ENCODE measurements at places on chromosomes 11 and 22.

DNA sequence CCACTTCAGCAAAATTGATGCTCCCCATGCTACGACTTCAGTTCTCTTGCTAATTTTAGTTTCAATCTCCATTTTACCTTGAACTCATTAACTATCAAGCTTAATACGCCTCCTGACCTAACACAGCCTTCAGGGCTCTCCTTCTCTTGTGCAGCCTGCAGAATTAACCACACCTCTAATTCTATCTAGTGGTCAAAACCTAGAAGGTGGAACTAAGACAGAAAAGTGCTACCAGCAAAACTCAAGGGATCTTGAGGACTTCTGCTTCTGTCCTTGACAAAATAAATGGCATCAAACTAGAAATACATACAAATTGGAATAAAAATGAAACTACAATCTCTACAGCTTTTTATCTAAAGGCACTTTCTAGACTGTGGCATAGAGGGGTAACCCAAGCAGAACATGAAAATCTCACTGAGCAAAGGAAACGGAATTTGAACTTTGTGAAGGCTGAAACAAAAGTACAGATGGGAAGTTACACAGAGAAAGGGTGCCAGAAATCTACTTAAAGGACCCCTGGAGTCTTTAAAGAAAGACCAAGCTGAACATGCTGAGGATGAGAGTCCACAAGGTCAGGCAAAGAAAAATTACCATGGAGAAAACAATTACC, 10.7 kb downstream of the CWF19L2 start:
- no peak for DNase-seq

- DNase-seq: no peak
These were observed 3.7 kb downstream of the SLC15A3 start for GRCh38 chr11:60948250-60948649.

DNA sequence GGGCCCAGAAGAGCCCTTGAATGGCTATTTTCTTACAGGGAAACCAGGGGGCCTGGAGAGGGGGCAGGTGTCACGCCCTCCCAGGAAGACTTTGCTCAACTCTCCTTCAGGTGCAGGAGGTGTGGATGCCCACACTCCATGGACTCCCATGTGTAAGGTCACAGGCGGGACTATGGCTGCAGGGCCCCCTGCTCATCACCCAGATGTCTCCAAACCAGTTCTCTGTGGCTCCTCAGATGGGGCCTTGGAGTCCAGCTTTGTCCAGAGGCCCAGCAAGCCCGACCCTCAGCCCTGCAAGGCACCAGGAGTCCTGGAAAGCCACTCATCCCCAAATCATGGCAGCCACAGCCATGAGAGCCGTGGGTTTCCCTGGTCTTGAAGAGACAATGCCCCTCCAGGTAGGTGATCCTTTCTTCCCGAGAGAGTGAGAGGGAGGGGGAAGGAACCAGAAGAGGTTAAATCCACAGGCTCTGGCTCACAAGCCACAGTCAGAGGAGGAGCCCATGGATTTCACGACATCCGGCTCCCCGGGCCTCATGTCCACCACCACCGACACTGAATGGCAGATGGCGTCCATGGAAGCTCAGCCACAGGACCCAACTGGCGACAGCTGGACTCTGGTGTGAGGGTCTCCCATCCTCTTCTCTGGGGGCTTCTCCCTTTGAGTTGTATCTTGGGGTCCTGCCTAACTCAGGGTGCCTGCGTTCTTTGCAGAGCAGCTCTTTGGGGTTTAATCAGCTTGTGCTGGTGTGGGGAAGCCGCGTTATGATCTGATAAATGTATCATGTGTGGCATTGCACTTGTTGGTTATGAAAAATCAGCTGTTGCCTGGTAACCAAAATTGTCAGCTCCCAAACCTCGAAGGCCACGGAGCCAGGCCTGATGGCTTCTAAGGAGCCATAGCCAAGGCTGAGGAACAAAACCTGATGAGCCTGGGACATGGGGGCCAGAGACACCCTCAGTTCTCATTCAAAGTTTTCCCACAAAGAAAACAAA, 620.4 kb downstream of the BRD1 start:
- no peak for DNase-seq

DNA sequence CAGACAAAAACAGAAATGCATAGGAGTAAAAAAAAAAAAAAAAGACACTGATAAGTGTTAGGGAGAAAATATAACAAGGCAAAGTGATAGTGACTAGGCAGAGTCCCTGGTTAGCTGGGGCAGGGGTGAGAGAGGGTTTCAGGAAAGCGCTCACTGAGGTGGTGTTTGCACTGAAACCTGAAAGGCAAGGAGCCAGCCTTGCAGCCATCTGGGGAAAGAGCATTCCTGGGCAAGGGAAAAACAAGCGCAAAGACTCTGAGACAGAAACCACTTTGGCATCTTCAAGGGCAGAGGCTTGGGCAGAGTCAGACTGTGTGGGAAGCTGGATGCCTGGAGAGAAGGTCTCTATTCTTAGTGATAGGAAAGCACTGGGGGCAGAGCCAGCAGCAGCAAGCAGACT, 14.5 kb downstream of the CLMP start:
- no peak for DNase-seq

GRCh38 chr11:7428196-7428595, 57.1 kb upstream of the OLFML1 start:
- DNase-seq: no peak

DNA sequence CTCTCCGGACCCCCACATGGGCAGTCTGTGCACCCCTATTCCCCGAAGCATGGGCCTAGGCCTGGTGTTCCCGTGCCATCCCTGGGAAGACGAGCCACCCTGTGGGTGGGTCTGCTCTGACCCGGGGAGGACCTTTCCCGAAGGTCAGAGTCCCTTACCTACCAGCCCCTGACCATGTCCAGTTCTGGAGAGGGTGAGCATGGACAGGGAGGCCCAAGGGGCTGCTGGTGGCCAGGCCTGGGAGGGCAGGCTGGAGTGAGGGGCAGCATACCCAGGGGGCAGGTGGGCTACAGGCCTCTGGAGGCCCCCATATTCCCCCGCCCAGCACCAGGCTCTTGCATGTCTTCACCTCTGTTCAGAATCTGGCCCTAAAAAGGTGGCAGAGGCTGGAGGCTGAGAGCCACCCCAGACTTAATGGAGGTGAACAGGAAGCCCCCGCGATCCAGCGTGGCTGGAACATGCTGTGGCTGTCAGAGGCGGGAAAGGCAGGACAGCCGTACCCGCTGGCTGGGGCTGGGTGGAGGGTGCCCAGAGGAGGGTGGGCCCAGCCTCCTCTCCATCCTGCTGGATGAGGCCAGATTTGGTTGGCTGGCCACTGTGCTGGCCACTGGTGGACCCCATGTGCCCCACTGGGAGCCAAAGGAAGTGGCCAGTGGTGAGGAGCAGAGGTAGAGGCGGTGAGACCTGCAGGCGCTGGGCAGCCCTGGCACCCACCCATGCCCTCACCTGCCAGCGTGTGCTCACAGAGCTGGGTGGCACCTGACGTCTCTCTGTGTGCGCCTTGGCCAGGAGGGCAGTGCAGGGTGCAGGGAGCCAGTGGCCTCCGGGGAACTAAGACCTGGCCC, 11.2 kb upstream of the SYT8 start:
- DNase-seq: no peak

GRCh38 chr22:42946546-42947198, 68.3 kb downstream of the PACSIN2 start:
- DNase-seq: no peak

DNA sequence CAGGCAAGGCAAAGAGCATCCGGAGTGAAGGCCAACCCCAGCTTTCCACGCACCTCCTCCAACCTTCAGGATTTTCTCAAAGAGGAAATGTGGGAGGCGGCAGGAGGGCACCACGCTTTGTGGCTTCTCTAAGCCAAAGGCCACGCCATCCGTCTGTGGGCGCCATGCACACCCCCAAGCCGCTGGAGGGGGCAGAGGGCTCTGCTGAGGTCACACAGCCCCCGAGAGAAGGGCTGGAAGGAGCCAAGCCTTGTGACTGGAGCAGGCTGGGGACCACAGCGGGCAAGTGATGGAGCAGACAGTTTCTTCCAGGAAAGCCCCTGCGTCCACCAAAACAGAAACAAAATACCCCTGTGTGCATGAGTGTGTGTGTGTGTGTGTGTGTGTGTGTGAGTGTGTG, 527.4 kb downstream of the BRD1 start:
- no peak for DNase-seq

DNA sequence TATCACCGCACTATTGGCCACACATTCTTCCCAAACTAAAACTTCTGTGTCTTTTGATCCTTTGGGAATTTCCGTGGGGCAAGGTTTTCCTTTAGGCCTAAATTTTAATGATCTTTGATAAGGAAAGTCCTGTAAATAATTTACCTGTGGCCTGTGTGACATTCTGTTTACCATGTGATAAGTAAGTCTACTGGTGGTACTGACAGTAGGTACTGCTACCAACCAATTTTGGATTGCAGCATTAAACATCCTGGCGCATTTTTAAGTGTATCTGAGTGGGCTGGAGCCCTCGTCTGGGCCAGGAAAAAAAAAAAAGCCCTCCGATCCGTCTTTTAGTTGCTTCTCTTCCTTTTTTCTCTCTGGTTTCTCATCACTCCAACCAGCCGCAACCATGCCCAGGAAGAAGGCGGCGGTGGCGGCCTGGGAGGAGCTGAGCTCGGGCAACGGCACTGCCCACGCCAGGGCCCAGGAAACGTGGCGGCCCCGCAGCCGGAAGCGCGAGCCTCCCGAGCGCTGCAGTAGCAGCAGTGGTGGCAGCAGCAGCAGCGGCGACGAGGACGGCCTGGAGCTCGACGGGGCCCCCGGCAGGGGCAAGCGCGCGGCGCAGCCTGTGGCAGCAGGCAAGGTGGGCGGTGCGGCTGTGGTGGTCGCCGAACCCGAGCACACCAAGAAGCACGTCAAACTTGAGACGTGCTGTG, 33.6 kb downstream of the ASRGL1 start:
- DNase-seq: no peak

DNA sequence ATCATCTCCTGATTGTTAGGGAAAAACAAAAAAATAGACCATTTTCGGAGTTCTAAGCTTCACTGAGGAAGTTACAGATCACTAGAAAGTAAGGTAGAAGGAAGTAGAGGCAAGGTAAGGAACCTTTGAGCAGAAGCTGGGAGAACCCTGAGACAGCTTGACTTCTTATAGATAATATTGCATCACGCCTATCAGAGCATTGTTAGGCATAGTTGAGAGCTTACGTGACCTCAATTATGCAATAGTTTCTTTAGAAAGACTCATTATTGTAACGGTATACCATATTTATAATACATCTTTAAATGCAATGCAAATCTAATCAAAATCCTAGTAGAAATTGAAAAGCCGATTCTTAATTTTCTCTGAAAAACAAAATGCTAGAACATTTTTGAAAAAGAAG, 4.9 kb downstream of the TBRG1 start:
- DNase-seq: no peak

DNA sequence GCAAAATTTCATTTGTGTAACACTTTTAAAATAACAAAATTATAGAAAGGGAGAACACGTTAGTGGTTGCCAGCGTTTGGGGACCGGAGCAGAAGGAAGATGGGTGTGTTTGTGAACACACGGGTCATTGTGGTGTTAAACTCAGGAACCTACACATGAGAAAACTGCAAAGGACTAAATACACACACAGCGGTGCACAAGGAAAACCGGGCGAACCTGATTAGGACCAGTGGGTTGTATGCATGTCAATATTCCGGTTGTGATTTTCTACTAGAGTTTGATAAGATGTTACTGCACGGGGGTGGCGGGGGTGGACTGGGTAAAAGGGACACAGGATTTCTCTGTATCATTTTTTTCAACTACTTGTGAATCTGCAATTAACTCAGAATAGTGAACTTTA, 351.2 kb downstream of the OPCML start:
- DNase-seq: no peak

- DNase-seq: no peak
These were observed 30.5 kb downstream of the KIAA0930 start for GRCh38 chr22:45210174-45210573.

Measured in NCI-H1436 (cell line).